ENCODE measurements at places on chromosomes 1 and 21.

- DNase-seq = no peak
Observed at GRCh38 chr1:54988975-54989374, 8.5 kb downstream of the TMEM61 start.

GRCh38 chr1:210624722-210625121 lies 296.0 kb downstream of the HHAT start:
- DNase-seq = no peak

- peak; percentile 82 for DNase-seq
Observed at GRCh38 chr1:156795787-156796186, 20.9 kb downstream of the SH2D2A start.

GRCh38 chr1:199150756-199151155 lies 511.9 kb downstream of the PTPRC start:
- DNase-seq = no peak

- no peak for DNase-seq
Observed at GRCh38 chr1:110903853-110904500, 31.0 kb downstream of the CD53 start.

DNA sequence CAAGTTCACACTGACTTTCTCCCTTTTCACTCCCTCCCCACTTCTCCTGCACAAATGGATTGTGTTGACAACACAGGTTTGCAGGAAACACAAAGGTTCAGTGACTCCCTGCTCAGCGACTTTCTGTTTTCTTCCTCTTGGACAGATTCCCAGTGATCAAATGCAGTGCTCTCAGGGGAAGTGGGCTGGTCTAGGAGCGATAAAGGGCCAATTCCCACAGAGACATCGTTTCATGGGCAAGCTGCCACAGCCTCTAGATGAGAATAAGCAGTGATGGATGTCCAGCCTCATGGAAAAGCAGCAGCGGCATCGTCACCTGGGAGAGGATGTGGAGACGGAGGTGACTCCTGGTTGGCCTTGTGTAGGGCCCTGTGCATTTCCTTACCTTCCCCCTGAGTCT lies 30.6 kb downstream of the FYB2 start:
- peak; percentile 48 for DNase-seq

DNA sequence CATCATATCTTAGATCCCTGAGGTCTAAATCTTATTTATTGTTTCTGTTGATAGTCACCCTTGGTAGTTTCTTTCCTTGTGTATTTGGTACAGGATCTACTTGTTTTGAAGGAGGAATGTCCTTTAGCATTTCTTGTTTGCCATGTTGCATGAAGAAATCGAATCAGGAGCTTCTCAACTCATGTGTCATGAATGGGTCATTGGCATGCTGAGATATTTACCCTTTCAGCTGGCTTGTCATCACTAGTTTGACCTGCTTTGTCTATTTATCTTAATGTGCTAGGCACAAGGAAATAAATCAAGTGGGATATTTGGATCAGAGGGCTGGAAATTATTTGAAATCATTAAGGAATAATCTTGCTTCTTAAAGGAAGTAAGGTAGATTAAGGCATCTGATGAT lies 23.8 kb downstream of the THEM4 start:
- DNase-seq = no peak

GRCh38 chr1:37978541-37978940 lies 11.3 kb downstream of the SF3A3 start:
- no peak for DNase-seq

GRCh38 chr1:61642475-61643232 lies 82.3 kb downstream of the TM2D1 start:
- no peak for DNase-seq

- DNase-seq = peak; percentile 5
Observed at GRCh38 chr1:159778266-159778665, 2.5 kb upstream of the DUSP23 start.

DNA sequence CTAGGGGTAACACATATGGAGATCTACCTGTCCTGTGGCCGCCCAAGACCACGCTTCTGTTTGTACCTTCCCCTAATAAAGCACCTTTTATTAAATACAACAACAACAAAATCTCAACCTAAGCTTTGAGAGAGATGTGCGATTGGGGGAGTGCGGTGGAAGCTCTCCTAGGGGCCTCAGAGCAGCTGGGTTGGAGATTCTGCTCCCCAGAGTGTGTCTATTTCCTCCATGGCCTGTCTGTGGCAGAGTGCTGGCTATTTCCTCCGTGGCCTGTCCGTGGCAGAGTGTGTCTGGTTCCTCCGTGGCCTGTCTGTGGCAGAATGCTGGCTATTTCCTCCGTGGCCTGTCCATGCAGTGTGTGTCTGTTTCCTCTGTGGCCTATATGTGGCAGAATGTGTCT lies 139.3 kb upstream of the IPO9 start:
- no peak for DNase-seq

DNA sequence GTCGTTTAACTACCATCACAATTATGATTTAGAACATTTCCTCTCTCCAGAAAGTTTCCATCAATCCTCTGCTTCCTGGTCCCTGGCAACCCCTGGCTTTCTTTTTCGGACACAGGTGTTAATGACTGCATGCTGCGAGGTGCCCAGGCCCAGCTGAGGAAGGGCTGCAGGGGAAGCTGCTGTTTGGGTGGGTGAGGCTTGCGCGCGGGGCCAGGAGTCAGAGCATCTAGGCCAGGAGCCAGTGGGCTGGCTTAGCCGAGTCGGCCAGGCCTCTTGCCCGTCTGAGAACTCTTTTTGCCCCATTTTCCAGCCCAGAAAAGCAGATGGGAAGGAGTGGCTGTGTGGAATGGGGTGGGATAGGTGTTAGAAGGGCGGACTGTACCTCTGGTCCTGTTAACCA lies 51.5 kb downstream of the NAV1 start:
- DNase-seq = no peak

- no peak for DNase-seq
Observed at GRCh38 chr1:90730243-90731022, 13.3 kb upstream of the BARHL2 start.

GRCh38 chr1:77288275-77288674 lies 6.5 kb downstream of the AK5 start:
- DNase-seq = no peak

GRCh38 chr1:21645550-21645949 lies 23.6 kb downstream of the RAP1GAP start:
- no peak for DNase-seq

- DNase-seq = peak; percentile 93
Observed at GRCh38 chr1:2135441-2135841, 59.1 kb downstream of the FAAP20 start.

GRCh38 chr1:197924516-197925123 lies 7.4 kb downstream of the LHX9 start:
- DNase-seq = peak; percentile 69

- no peak for DNase-seq
Observed at GRCh38 chr1:21911205-21912001, 25.7 kb downstream of the HSPG2 start.

DNA sequence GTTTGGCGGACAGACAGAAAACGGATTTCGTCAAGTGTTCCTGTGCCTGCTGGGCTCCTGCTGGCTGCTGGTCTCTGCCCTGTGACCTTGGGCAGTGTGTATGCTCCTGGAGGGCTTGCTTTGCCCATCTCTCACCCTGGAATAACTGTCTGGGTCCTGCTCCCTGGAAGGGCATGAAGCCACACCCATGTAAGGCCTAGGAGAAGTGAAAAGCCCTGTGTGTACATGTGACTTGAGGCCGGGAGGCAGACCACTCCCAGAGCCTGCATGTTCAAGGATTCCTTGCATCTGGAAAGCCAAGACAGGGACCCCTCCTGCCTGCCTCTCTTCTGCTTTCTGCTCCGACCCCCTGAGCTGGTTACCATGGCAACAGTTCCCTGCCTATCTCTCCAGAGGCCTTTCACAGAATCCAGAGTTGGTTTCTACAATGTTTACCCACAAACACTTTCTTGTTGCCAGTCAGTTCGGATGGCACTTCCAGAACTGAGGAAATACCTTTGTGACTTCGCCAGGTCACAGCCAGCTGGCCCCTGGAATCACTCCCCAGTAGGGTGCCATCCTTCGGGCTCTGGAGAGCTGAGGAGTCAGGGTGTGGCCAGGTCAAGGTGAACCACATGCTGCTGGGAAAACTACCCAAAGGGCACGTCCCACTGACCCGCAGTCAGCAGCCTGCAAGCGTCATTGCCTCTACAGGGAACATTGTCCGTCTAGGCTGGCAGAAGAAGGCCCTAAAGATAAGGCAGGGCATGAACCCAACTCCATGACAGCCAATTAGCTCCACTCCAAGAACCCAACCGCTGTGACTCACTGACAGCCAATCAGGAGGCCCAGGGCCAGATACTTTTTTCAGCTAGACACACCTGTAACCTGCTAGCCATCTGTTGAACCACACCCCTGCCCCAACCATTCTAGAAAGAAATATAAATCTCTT lies 14.7 kb upstream of the GPR37L1 start:
- no peak for DNase-seq

DNA sequence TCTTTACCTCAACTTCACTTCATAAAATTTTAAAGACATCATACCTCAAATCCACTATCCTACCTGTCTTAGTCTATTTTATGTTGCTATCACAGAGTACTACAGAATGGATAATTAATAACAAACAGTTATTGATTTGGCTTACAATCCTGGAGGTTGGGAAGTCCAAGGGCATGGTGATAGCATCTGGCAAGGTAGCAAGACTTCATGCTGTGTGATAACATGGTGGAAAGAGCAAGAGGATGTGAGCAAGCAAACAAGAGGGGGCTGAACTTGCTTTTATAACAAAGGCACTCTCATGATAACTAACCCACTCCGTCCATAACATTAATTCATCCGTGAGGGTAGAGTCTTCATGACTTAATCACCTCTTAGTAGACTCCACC lies 33.8 kb downstream of the C21orf91 start:
- DNase-seq = no peak

GRCh38 chr1:57112148-57112547 lies 146.3 kb upstream of the C8B start:
- peak; percentile 44 for DNase-seq

GRCh38 chr1:186194107-186194756 lies 180.8 kb downstream of the TPR start:
- no peak for DNase-seq

DNA sequence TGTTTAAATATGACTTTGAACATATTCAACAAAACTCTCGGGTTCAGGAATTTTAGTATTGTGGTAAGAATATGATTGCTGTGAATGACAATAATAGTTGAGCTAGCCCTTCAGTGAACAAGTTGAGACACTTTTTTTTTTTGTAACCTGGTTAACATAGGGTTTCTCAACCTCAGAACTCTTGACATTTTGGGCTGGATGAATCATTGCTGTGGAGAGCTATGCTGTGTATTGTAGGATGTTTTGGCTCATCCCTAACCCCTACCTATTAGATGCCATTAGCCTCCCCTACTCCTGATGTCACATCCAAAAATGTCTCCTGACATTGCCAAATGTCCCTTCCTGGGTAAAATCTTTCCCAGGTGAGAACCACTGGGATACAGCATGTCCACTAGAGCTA lies 113.7 kb downstream of the RUNX1 start:
- DNase-seq = no peak

DNA sequence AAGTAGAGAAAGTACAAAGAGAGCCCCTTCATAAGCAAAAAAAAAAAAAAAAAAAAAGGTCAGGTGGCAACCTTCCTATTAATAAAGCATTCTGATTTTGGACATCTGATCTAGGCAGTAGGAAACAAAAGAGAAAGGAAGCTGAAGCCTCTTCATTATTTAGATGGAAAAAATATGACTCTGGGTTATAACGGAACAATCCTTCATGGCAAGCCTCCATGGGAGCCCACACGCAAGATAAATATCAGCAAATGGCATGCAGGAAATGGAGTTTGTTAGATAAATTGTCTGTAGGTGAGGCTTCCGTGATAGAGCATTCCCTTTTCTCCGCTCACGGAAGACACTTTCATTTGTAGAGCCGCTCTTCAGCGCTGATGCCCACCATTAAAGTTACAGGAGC lies 381.0 kb downstream of the TTLL7 start:
- no peak for DNase-seq

DNA sequence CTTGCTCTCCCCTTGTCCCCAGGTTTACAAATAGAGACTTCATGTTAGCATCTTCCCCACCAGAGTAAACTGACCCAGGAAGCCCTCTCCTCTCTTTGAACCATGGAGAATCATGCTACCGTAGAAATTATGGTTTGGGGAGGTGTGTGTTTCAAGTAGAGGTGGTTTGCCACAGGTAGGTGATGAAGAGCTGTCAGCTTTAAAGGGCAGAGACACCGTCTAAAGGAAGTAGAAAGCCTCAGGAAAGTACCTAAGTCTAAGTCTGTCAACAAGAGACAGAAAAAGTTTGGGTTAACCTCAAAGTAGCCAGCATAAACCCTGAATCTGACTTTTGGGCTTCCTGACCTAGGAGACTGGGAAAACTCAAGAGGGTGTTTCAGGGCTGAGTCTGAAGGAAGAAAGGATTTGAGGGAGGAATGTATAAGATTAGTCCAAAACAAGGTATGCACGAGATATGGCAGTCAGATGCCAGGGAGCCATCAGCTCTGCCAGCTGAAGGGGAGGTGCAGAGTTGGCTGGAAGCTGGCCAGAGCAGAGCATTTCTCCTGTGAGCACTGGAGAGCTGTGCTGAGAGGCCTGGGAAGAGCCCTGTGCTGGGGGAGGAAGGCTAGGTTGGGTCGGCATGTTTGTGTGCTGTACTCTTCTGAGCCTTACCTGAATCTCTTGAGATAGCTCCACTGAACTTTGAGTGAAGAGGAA lies 14.3 kb downstream of the ADAMTSL4 start:
- DNase-seq = peak; percentile 83

DNA sequence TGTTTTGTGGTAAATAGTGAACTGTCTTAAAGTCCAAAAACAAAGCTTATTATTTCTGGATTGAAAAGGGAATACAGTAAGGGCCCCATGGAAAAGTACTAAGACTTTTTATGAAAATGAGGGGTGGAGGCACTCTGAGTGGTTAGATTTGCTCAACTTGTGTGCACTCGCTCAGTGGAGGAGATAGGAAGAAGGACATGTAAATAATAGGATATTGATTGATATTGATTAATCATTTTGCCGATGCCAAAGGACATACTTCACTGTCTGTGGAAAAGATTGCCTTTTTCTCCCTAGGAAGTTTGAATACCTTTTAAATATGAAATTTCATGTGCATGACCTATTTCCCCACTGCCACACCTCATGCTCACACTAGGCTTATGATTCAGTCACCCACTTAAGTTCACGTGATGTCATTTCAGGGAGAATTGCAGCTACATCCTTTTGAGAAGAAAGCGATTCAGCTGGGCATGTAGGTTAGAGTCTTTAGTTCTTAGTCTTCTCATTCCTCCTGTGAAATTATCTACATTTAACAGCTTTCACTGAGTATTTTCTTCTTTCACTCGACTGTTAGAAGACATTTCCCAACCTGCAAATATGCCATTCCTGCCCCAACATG lies 5.0 kb downstream of the MTR start:
- DNase-seq = no peak

GRCh38 chr21:33544451-33545195 lies 1.8 kb downstream of the SON start:
- DNase-seq = no peak

- DNase-seq = peak; percentile 79
Observed at GRCh38 chr1:16386454-16387113, 19.5 kb downstream of the SZRD1 start.

- DNase-seq = peak; percentile 78
Observed at GRCh38 chr1:31811605-31812004, 4.2 kb downstream of the SPOCD1 start.

- DNase-seq = no peak
Observed at GRCh38 chr21:41885341-41886024, 6.3 kb upstream of the PRDM15 start.

GRCh38 chr1:175510914-175511313 lies 232.5 kb downstream of the TNR start:
- no peak for DNase-seq

- DNase-seq = peak; percentile 48
Observed at GRCh38 chr1:192654591-192655251, 18.8 kb downstream of the RGS13 start.

Data from astrocyte of the hippocampus (primary cell).